ENCODE measurements at places on chromosomes 5 and 9.

DNA sequence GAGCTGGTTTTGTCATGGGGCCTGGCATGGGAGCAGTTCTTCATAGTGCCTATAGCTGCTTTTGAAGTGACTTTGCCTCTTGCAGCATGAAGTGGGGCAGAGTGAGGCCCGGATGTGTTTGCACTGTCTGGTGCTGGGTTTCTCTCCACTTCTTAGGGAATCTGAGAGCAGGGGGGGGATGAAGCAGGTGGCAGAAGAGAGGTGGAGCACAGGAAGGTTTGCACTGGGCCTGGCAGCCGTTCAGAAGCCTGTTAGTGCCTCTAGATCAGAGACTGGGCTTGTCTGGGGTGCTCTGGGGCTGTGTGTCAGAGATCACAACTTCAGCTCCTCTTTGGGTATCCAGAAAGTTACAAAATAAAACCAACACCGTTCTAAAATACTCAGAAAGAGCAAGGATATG, 18.4 kb downstream of the USP20 start:
- no peak for DNase-seq

DNA sequence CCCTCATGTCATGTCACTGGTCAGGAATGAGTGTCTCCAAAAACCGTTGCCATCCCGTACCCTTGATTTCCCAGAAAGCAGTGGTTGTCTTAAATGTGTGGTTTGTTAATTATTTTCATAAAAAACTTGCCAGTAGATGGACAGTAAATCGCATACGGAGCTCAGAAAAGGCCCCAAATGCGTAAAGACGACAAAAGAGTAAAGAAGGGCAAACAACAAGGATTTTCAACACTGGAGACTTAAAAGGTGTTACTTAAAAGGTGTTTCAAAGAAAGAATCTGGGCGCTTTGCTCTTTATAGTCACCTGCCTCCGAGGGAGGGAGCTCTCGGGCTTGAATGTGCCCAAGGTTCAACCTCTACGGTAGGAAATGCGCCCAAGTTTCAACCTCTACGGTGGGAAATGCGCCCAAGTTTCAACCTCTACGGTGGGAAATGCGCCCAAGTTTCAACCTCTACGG, 734 bp downstream of the KIF27 start:
- peak; percentile 69 for DNase-seq

DNA sequence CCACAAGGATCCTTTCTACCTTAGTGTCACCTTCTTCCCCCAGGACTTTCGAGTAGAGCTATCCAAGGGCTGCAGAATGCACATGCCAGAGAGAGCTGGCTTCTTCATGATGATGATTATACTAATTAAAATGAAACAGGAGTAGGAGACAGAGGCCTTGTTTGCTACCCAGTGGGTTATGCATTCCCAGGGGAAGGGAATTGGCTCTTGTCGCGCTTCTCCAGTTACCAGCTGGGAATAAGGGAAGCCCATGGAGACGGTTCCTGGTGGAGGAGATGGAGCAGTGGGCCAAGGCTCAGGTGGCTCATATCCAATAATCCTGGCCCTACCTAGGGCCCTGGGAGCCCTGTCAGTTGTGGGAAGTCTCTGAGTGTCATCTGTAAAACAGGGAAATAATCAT, 65.1 kb downstream of the WWC1 start:
- DNase-seq = no peak

GRCh38 chr5:151664694-151665585, 21.8 kb downstream of the SPARC start:
- DNase-seq = no peak

GRCh38 chr9:94951324-94952135, 225.0 kb downstream of the AOPEP start:
- no peak for DNase-seq

DNA sequence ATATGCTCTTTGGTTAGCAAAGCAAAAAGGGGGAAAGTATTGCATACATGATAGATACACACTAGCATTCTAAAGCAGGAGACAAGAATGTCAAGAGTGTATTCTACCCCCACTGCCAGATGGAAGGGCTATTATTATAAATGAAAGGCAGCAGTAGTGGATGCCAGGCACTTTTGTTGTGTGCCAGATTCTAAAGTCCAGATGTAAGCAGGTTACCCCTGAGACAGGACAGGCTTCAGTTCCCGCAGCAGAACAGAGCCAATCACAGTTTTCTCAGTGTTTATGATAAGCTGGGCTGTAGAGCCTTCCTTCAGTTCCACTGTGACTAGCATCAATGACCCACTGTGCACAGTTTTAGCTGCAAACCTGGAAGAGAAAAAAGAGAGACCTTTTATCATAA, 226.6 kb upstream of the TBCA start:
- no peak for DNase-seq

GRCh38 chr5:175696139-175696854, 38.4 kb downstream of the HRH2 start:
- peak; percentile 81 for DNase-seq

DNA sequence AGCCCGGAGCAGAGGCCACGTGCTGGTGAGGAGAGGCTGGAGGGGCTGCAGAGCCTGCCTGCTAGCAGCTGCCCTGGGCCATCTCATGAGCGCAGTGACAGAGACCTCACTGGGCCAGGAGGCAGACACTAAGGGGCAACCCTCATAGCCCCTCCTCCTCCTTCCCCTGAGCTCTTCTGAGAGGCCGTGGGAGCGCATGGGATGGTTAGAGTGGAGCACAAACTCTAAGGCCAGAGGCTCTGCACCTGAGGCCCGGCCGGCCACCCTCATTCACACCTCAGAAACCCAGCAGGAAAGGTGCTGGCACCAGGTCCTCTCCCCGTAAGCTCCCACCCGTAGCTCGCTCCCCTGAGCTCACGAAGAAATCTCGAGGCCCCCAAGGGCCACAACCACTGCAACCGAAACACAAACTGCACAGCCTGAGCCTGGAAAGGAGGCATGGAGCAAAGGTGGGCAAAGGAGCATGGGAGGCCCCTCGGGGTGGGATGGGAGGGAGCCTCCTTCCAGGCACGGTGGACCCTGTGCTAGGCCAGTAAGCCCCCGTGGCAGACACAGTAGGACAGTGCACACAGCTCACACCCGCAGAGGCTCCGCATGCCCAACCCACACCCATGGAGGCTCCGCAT, 17.7 kb downstream of the CAMSAP1 start:
- DNase-seq = no peak

- no peak for DNase-seq
These were observed 202.2 kb downstream of the GABBR2 start for GRCh38 chr9:98506422-98507054.

DNA sequence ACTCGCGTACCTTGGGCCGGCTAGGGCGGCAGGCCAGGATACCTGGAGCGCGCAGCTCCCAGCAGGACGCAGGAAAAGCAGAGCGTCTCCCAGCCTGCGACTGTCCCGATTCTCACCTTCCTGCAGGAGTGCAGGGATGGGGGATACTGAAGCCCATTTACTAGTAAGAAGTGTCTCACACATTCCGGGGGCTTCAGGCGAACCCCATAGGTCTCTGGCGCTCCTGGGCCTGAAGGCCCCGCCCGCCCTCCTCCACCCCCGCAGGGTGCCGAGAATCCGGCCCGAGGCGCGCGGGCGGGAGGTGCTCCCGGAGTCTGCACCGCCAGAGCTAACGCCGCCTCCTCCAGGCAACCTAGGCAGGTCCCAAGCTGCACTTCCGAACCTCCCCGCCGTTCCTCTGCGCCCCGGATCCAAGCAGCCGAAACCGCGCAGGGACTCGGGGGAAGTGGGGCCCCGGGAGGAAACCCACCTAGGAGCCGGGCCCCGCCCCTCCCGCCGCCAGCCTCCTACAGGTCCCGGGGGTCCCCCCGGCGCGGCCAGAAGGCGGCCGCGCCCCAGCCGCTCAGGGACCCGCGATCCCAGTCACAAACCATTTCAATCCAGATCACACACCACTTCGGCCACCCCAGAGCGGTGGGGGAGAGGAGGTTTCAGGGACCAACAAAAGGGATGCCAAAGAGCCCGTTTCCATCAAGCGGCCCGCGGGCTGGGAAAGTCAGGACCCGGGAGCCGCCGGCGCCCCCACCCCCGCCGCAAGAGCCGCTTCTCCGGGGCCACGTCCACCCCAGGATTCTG, 1.2 kb downstream of the ROR2 start:
- no peak for DNase-seq

GRCh38 chr5:166165596-166165995, 2125.8 kb upstream of the WWC1 start:
- no peak for DNase-seq

- peak; percentile 86 for DNase-seq
These were observed 201.2 kb upstream of the GAS1 start for GRCh38 chr9:87148331-87149104.

DNA sequence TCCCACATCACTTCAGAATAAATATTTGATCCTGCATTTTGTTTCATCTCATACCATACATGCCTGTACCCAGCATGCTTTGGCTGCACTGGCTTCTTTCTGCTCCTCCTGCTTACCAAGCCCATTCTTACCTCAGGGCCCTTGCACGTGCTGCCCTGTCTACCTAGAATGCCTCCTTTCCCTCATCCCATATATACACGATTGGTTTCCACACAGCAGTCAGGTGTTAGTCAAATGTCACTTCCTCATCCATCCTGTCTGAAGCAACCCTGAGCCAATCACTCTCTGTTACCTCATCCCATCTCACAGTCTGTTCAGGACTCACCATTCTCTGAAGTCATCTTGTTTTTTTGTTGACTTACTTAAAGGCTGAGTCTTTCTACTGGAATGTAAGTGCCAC, 30.3 kb downstream of the CAST start:
- no peak for DNase-seq

DNA sequence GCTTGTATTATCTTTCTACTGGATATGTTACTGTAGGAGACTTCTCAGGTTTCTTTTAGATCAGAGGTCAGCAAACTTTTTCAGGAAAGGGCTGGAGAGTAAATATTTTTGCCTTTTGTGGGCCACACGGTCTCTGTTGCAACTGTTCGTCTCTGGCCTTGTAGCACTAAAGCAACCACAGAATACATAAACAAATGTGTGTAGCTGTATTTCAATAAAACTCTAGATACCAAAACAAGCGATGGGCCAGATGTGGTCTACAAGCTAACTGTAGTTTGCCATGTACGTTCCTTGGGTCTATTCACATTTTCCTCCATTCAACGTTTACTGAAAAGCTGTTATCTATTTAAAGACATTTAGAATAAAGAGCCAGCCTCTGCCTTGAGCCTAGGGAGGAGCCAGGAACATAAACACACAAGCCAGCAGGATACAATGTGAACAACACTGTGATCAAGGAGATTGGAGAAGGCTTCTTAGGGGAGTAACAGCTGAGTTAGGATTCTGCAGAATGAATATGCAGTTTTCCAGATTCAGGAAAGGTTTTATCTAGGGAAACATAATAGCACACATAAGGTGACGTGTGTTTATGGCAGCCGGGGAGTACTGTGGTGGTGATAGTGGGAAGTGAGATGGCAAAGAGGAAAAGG, 33.0 kb upstream of the HOMER1 start:
- no peak for DNase-seq

DNA sequence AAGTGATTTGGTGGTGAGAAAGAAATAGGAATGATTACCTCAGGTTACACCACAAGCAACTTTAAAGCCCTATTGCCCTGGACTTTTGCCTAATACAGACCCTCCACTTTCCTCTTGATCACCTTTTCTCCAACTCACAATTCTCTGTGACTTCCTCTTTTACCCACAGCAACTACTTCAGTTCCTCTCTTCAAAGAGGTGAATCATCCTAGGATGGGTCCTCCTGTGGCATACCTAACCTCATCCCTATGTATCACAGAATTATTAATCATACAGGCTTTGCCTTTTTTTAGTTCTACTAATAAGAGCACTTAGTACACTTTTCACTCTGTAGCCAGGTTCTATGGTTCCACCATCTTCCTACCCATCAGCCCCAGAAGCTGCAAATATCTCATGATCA, 19.6 kb upstream of the INSL6 start:
- DNase-seq = no peak

- no peak for DNase-seq
These were observed 740.5 kb upstream of the SEMA6A start for GRCh38 chr5:117315170-117315569.

GRCh38 chr9:124628741-124629140, 121.5 kb upstream of the NR5A1 start:
- no peak for DNase-seq

- DNase-seq = no peak
These were observed 80.6 kb downstream of the RAD23B start for GRCh38 chr9:107363516-107364152.

- no peak for DNase-seq
These were observed 8.2 kb downstream of the HEXB start for GRCh38 chr5:74693191-74693590.

GRCh38 chr5:125205601-125206225, 459.3 kb upstream of the ZNF608 start:
- no peak for DNase-seq

GRCh38 chr5:169648725-169649310, 11.7 kb downstream of the DOCK2 start:
- DNase-seq = no peak

GRCh38 chr5:64417390-64417789, 88.4 kb upstream of the RGS7BP start:
- DNase-seq = no peak

DNA sequence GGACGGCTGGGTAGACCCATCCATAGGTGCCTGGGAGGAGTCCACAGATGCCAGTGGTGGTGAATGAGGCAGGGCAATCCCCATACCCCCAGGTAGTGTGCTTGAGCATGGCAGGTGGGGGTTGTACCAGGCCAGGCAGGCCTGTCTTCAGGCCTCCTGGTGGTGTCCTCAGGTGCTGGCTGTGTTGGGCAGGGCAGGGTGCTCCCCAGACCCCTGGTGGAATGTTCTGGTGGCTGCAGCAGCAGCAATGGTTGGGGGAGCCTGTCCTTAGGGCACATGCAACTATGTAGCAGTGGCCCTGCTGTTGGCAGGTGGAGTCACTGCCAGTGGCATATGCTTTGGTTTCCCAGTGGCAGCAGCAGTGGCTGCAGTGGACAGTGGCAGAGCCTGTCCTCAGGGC, 10.0 kb downstream of the ALG2 start:
- DNase-seq = no peak

Data from sciatic nerve (tissue), 2 donors.